ENCODE measurements at places on chromosomes 7 and 10.

- no peak for DNase-seq
These were observed 121.3 kb upstream of the ODAD2 start for GRCh38 chr10:28120043-28120749.

- no peak for DNase-seq
These were observed 179.2 kb downstream of the DYNC1I1 start for GRCh38 chr7:95951531-95951930.

- no peak for DNase-seq
These were observed 68.0 kb upstream of the ELMO1 start for GRCh38 chr7:37516664-37517063.

GRCh38 chr10:121442086-121442935 is 155.9 kb downstream of the FGFR2 start:
- DNase-seq: no peak

DNA sequence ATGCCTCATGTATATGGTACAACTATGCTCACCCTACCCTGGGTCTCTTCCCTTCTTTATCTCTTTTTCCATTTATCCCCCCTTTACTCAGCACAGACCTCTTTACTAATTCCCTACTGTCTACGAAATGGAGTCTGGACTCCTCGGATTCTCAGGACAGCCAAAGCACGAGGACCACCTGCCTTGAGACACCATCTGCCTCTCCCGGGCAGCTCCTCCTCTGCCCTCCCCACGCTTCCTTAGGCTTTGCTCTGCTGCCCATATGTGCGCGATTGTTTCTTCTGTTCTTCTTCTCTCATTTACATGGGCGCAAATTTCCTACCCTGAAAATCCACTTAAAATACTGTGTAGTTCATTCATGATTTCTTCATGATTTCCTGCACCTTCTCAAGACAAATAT is 62.7 kb upstream of the STK17A start:
- no peak for DNase-seq

DNA sequence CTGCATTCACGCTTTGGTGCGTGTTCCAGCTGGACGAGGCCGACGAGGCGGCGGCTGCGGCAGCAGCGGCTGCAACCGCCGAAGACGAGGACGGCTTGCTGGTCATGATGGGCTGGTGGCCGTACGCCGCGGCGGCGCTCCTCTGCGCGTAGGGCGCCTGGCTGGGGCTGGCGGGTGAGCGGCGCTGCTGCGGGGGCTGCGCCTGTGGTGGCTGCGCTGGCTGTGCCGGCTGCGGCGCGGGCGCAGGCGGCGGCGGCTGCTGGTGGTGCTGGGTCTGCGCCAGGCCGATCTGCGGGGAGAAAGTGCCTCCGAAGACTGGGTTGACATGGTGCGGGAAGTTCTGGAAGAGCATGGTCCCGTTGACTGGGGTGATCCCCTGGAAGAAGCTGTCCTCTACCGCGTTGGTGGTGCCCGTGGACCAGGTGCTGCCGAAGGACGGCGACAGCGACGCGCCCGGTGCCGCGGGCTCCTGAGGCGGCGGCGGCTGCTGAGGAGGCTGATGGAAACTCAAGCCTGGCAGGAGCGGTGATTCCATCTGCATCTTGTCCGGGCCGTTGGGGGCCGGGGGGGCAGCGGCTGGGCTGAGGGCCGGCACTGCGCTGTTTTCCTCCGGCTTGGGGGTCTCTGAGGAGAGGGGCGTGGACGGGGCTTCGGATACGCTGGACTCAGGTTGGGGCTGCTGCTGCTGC is 51.1 kb downstream of the CPEB3 start:
- peak; percentile 52 for DNase-seq

DNA sequence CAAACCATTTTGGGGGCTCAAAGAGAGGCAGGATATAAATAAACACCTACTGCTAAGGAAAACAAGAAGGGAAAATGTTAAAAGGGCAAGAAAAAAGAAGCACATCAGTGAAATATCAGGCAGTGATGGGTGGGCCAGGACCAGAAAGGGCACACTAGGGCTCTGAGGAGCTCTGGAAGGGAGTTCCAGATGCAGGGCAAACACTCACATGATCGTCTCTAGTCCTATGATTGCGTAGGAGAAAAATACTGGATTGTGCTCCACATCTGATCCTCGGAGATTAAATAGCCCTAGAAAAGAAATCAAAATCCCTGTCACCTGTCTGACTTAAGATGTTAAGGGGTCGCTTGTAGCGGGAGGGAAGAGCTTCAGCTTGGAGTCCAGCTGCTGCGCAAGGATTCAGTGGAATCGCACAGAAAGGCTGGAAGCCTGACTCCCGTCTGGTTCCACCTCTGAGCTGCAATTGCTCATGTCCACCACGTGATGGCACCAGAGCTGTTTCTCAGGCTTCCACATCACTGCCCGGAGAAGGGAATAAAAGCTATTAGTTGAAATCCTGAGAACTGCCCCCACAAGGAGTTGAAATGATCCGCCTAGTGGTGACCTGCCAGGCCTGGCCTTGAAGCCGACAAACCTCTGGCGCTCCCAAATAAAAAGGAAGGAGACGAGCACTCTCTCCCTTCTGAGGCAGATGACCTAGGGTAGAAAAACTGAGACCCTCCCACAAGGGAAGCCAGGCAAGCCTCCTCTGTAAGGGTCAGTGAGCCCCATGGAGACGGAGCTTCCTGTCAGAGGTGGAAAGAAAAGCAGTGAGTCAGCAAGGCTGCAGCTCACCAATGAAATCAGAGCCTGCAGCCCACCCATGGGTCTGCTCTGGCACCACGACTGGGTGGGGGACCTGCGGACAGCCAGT is 39.2 kb downstream of the XPNPEP1 start:
- DNase-seq: peak; percentile 47

DNA sequence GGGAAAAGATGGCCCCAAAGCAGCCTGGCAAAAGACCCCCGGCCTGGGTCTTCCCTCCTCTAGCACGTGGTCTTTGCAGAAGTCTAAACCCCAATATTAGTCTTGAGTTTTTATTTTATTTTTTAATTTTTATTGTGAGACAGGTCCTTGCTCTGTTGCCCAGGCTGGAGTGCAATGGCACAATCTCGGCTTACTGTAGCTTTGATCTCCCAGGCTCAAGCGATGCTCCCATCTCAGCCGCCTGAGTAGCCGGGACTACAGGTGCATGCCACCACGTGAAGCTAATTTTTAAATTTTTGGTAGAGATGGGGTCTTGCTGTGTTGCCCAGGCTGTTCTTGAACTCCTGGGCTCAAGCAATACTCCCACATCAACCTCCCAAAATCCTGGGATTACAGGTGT is 40.3 kb upstream of the MXI1 start:
- DNase-seq: no peak

GRCh38 chr7:98396768-98397167 is 4.1 kb downstream of the BAIAP2L1 start:
- DNase-seq: no peak

DNA sequence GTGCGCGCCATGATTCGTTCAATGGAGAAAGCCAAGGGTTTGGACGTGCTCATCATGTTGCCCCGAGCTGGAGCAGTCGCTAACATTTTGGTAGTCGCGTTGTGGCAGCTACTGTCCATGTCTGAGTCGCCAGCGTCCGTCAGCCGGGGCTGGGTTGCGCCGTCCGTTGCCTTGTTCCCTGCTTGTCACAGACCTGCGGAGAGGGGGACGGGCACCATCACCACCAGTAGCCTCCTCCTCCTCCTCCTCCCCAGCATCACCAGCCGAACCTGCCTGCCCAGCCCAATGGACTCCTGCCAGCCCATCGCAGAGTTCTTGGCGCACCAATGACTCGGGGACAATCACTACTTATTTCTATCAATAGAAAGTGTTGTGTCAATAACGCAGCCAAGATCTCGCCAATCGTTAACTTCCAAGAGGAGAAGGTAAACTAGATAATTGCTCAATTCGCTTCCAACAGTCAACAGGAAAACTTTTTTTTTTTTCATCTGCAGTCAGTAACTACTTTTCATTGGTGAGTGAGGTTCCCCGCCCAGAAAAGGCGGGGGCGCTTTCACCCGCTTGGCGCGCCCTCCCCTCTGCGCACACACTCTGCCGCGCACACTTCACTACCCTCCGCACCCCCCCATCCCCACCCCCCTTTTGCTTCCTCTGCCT is at the start of gene FEZF1:
Gene FEZF1 (minus strand): TSS at position 432 of the 657 bp plus-strand sequence. CDS start 313 bp downstream, at position 119.
- DNase-seq: no peak

DNA sequence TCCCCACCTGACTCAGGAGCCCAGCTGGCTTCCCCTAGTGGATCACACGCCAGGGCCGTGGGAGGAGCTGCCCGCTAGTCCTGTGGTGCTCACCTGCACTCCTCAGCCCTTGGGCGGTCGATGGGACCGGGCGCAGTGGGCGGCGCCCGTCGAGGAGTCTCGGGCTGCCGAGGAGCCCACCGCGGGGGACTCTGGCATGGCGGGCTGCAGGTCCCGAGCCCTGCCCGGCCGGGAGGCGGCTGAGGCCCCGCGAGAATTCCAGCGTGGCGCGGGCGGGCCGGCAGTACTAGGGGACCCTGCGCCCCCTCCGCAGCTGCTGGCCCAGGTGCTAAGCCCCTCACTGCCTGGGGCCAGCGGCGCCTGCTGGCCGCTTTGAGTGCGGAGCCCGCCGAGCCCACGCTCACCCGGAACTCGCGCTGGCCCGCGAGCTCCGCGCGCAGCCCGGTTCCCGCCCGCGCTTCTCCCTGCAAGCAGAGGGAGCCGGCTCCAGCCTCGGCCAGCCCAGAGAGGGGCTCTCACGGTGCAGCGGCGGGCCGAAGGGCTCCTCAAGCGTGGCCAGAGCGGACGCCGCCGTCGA is 367.9 kb downstream of the TYW1 start:
- no peak for DNase-seq

DNA sequence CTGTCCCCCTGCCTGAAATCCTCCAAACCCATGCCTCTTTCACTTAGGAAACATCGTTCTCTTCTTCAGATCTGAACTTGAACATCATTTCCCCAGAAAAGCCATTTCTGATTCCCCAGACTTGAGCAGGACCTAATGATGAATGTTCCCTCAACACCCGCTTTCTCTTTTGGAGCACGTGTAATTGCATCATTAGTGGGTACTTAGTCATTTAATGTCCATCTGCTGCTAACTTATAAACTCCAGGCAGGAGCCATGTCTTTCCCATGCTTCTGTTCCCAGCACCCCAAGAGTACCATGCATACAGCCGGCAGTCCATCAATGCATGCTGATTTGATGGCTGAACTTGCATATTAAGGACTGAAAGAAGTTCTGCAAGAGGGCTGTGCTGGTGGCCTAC is 36.5 kb upstream of the ECHDC3 start:
- no peak for DNase-seq

GRCh38 chr10:128431083-128431482 is 304.9 kb upstream of the MKI67 start:
- no peak for DNase-seq

- no peak for DNase-seq
These were observed 907.6 kb downstream of the KCNMA1 start for GRCh38 chr10:76729841-76730487.

GRCh38 chr7:45601816-45602540 is 27.8 kb downstream of the ADCY1 start:
- no peak for DNase-seq

DNA sequence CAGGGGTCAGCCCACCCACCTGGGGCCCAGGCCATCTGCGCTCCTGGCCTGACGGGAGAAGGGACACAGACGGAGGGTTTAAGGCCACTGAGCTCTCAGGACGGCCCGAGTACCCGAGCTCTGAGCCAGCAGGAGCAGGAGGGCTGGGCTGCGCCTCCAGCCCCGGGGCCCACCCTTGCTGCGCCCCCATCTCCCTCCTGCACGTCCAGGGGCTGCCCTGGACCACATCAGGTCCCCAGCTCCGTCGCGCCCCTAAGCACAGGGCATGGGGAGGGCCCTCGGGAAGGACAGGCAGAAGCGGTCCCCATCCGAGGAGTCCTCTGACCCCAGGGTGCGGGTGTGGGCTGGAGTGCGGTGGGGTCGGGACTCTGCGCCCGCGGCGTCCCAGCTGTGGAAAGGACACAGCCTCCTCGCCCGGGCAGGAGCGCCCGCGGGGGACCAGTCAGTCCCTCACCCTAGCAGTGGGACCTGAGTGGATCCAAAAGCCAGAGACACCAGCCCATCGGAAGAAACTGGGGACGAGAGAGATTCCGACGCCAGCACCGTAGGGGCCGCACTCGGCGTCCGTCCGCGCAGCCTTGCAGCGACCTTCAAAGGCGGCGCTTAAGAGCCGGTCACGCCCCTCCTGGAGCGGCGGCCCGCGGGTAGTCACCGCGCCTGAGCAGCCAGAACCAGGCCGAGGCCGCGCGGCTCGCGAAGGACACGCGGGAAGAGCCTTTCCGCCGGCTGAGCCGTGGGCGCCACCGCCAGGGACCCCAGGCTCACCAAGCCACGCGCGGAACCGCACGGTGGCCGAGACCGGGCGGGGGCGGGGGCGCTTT is 15.9 kb downstream of the CAMK2B start:
- peak; percentile 47 for DNase-seq

- DNase-seq: no peak
These were observed 2.3 kb downstream of the GRM8 start for GRCh38 chr7:127250312-127251035.

DNA sequence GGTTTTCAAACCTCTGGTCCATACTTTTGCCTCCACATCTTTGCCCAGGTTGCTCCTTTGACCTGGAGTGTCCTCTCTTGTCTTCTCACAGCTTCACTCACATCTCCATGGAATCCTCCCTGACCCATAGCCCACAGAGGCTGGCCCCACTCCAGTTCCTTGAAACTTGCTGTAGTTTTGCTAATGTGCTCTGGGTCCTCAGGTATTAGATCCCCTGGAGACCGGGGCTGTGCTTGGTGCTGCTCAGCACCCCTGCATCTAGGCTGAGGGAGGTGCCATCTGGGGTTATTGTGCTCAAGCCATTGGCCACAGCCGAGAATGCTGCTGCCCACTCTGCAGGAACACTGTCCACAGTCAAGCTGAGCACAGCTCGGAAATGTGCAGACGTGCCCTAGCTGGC is 16.5 kb downstream of the KNDC1 start:
- no peak for DNase-seq

- no peak for DNase-seq
These were observed 363.2 kb downstream of the PRPF18 start for GRCh38 chr10:13949844-13950542.

- DNase-seq: no peak
These were observed 862 bp upstream of the SHH start for GRCh38 chr7:155813125-155813524.

DNA sequence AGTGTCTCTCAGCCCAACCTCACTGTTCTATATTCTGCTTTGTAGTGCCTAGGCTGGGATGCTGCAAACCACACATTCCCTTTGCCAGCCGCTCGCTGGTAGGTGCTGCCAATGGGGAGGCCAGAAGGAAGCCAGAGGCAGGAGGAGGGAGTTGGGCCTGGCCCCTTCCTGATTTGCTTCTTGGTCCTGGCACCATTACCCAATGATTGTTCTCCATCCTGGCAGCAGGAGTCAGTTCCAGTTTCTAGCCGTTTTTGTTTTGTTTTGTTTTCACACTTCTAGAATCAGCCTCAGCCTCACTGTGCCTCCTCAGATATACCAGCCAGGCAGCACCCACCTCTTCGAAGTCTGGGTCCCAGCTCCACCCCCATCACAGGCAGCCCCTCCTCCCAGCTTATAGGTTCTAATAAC is 27.4 kb upstream of the LOXL4 start:
- DNase-seq: no peak

- no peak for DNase-seq
These were observed 19.6 kb downstream of the GRID2IP start for GRCh38 chr7:6531492-6532279.
